ENCODE measurements at places on chromosomes 12 and 14.

GRCh38 chr12:2739832-2740641, 54.7 kb upstream of the FKBP4 start:
- no peak for DNase-seq

DNA sequence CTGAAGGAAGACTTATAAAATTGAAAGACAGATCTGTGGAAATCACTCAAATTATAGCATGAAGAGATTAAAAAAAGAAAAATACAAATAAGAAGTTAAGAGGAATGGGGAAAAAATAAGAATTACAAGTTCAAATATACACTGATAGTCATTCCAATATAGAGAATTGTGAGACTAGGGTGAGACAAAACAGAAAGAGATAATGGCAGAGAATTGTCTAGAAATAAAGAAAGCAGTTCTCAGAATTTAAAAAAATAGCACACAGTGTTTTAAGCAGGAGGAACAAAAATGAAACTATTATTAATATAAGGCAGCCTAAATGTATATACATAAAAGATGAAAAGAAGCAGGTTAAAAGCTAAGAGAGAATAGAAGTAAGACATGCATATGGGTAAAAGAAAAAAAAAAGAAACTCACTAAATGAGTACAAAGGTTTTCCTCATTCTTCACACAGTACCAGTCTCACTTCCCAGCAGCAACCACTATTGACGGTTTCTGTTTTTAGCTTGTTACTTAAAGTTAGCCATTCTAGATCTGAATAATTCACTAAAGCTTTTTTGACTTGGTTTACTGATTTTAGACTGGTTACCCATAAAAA, 31.1 kb downstream of the SLC38A4 start:
- DNase-seq = no peak

DNA sequence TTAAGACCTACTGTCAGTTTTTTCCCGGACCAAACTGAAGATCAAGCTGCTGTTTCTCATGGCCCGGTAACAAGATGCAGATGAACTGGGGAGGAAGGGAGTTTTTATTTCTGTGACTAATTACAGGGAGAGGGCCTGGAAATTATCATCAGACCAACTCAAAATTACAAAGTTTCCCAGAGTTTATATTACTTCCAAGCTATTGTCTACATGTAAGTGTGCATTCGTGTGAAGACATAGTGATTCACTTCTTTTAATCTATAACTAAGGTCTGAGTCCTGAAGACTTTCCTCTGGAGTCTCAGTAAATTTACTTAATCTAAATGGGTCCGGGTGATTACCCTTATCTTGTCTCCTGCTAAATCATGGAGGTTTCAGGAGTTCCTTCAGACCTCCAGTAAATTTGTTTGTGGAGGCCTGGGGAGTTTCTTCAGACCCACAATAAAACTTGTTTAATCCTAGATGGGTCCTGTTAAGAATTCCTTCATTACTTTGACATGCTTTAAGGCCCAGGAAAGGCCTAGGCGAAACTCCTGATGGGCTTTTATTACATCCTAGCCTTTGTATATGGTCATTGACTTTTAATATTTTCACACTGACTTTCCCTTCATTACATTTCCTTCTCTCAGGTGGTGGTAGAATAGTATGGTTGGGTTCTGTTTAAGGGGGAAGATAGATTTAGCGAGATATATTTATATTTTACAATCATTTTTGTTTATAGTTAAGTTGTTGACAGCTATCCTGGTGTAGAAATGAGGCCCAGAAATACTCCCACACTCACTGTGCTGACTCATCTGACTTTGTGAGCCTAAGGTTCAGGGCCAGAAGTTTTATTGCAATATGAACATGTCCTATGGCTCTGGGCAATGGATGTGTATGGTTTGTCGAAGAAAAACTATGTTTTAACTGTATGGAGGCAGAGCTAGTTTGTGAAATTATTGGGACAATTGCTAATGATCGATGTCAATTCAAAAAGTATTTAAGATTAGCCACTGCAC, 627.0 kb upstream of the FBXO33 start:
- DNase-seq = no peak

GRCh38 chr12:25436206-25437030, 116.7 kb downstream of the LMNTD1 start:
- DNase-seq = no peak

DNA sequence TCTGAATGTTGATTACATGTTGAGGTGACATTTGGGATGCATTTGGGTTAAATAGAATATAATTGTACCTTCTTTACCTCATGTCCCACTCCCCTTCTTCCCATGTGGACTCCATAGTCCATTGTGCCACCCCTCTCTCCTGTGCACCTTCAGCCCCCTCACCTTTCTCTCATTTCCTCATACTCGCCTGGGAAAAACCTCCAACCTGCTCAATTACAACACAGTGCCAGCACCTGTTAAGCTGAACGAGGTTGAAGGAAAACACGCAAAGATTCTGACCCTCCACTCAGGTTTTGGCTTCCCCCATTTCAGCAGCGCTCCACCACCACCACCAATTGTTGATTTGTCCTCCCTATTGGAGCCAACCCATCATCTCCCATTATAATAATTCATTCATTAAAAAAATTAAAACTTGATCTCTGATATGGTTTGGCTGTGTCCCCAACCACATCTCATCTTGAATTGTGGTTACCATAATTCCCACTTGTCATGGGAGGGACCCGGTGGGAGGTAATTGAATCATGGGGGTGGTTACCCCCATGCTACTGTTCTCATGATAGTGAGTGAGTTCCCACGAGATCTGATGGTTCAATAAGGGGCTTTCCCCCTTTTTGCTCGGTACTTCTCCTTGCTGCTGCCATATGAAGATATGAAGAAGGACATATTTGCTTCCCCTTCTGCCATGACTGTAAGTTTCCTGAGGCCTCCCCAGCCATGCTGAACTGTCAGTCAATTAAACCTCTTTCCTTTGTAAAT, 33.7 kb upstream of the PPP2R5C start:
- no peak for DNase-seq

DNA sequence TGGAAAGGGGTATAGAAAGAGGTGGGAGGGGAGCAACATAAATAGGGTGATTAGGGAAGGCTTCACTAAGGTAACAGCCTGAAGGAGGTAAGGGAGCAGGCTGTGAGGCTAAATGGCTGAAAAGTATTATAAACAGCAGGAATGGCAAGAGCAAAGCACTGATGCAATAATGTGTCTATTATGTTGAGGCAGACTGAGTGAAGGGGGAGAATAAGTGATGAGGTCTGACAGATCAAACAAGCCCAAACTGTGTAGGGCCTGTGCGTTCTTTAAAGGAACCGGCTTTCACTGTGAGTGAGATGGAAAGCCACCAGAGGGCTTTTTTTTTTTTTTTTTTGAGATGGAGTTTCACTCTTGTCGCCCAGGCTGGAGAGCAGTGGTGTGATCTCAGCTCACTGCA, 6.7 kb upstream of the VCPKMT start:
- DNase-seq = no peak

GRCh38 chr14:101595887-101596721, 34.8 kb downstream of the DIO3 start:
- no peak for DNase-seq

GRCh38 chr12:67697443-67697842, 48.9 kb downstream of the DYRK2 start:
- no peak for DNase-seq

DNA sequence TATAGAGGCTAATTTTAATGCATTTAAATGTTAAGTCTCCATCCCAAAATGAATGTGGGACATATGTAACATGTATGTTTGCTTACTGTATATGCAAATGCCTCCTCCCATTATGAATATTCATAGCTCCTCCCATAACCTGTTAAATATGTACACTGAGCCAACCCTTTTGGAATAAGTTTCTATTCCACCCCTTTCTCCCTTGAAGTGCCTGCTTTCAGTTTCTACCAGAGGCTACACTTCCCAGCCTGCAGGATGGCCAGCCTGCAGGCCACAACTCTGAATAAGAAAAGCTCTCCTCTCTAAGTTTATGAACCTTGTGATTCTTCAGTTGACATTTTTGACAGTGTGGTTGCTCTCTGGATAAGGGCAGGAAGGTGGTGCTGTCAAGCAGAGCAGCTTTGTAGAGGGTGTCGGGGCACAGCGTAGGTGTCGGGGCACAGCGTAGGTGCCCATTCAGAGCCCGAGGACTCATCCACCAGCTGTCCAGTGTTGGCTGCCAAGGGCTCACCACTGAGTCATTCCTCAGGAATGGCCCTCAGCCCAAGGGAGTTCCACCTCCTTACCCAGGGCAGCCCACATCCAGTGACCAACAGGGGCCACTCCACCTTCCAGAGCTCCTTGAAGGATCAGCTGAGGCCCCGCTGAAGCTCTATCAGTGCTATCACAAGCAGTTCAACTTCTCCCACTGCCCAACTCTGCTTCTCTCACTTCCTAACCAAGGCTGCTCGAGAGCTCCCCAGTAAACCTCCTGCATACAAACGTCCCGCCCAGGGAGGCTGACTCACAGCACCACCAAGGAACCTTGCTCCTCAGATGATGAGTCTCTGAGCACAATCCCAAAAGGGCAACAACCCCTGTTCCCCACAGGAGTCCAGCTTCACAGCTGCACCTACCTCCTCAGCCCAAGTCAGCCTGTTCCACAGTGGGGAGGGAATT, 31.4 kb downstream of the VWF start:
- no peak for DNase-seq

- DNase-seq = no peak
Measured at GRCh38 chr12:53994264-53995001, 5.5 kb upstream of the HOXC9 start.

DNA sequence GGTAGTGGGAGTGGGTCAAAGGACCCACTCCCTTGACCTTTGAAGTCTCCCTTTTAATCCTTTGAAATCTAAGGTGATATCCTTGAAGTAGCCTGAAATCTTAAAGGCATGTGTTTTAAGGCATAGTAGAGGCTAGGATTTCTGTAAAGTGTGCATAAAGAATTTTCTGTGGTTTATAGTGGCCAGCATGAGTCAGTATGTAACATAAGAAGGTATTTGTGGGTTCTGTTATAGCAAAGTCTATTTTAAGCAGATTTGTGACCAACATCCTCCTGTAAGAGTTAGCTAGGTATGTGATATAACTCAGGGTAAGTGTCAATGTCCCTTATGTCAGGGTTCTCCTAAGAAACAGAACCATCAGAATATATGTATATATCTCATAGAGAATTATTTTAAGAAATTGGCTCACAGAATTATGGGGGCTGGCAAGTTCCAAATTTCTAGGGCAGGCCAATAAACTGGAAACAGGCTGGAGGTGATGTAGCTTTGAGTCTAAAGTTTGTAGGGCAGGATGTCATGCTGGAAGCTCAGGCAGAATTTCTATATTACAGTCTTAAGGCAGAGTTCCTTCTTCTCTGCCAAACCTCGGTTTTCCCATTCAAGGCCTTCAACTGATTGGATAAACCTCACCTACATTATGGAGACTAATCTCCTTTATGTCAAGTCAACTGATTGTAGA, 18.7 kb upstream of the EPYC start:
- DNase-seq = no peak

GRCh38 chr12:31371256-31371620, 45.3 kb upstream of the SINHCAF start:
- DNase-seq = no peak

- DNase-seq = no peak
Measured at GRCh38 chr14:65224799-65225198, 122.5 kb upstream of the MAX start.

DNA sequence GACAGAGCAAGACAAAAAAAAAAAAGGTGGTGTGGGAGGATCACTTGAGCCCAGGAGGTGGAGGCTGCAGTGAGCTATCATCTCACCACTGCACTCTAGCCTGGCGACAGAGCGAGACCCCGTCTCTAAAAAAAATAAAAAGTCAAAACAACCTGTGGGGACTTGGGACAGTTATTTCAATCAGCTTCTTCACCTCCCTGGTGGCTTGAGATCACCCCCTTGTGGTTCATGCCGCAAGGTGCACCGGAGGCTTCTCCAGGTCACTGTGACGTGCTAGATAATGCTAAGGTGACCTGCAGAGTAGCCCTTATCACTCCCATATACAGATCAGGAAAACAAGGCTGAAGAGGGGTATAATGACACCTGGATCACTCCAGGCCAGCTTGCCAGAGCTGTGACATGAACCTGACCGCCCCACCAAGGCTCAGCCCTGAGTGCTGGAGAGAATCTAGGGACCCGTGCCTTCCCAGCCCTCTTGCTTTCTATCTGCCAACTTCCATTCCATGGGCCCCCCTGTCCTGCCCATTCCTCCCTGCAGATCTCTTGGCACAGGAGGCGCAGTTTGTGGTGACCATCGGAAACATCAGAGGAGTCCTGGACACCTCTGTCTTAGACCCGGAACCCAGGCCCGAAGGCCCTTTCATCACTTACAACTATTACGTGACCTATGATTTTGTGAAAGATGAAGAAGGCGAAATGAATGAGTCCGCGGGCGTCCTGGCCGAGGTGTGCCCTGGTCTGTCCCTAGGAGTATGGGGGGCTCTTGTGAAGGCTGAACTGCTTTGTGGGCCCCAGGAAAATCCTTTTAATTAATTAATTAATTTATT, 8.1 kb downstream of the LRRC43 start:
- DNase-seq = peak; percentile 86

All from WTC11 (cell line).